ELR (cell line): ENCODE measurements at places on chromosomes 16 and 17.
A peak's percentile ranks its signal among the peaks of the same experiment; 100 is the strongest.

DNA sequence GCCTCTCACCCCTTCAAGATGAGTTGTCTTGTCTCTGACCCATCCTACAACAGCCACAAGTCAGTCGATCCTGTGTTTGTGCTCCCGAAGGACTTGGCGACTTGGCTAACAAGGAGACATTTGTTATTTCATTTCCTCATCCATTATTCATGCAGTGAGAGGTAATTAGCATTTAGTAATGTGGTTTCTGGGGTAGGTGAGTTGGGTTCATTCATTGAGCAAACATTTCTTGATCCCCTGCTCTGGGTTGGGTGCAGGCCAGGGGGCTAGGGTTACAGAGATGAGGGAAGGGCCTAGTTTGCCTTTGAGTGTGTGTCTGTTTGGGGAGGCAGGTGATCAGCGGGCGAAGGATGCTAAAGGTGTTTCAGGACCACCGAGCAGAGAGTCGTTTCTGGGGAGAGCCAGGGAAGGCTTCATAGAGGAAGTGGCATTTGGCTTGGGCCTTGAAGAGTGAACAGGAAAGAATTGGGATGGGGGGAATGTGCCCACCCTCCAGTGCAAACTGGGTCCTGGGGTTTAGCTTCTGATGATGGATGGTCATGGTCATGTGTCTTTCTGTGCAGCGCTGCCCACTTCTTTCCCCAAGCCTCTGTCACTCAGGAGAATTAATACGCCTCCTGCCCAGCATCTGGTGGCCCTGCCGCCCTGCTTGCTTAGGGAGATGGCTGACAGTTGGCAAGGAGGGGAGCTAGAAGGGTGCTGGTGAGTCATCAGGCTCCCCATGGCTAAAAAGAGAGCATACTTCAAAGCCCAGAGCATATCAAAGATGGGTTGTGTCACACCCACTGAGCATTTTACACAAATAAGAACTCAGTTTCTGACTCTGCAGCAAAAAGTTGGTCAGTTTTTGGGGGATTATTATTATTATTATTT is 38.5 kb downstream of the MSI2 start:
- DNase-seq = peak; percentile 71

- DNase-seq = no peak
Observed at GRCh38 chr16:4247460-4247784, 5.5 kb upstream of the SRL start.

DNA sequence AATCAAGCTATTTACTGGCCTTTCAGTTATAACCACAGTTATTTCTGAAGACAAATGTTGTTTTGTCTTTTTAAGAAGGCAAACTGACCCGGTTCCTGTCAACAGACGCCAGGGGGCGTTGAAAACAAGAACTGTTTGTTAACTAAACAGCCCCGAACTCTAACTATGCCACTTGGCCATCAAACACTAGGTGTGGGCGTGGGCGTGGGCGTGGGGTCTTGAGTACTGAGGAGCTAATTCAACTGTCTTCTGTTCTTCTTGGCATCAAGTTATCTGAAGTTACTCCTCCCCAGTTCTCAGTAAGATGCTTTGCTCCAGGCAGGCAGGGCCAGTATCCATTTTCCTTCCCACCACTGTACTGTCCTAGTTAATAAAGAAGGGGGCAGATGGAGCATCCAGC is 63.3 kb upstream of the MTMR4 start:
- peak; percentile 81 for DNase-seq

DNA sequence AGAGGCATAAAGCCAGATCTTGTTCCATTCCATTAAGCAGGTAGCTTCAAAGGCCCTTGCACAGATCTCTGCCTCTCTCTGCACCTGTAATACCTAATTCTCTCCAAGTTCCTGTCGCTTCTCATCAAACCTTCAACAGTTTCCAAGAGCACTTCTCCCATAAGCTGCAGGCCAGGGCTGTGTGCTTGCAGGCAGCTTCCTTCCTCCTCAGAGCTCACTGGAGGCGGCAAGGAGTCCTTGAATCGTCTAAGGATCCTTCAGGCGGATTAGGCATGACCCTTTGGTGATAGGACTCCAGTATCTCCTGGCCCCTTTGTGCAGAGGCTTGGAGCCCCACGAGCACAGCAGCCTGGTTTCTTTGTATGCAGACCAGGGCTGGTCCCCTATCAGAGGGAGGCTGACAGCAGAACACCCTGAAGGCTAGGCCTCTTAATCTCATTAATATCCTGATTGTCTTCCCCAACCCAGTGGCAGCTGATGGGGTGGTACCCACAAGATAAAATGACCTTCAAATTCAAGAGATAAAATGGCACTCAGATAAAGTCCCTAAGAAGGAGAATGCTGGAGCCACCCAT is 19.8 kb downstream of the HNF1B start:
- no peak for DNase-seq

DNA sequence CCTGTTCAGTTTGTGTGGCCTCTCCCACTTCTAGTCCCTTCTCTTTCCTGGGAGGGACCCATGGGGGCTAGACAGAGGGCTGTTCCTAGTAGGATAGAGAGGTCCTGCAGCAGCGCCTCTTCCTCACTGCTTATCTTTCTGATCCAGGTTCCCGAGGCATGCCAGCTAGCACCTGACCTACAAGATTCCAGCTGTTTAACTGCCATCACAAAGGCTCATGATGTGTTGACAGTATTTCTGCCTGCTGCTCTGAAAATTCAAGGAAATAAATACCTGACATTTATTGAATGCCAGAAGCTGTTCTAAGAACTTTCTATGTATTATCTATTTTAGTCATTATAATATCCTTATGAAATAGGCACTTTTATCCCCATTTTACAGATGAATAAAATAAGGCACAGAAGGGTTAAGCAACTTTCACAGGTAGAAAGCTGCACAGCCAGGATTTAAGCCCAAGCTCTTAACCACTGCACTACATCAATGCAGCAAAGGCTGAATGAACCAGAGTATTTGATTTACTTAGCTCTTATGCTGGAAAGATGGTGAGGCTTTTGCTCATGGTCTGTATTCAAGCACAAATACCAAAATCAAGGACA is 38.8 kb downstream of the HEATR6 start:
- DNase-seq = no peak

GRCh38 chr16:84887207-84887606 is 67.4 kb downstream of the CRISPLD2 start:
- DNase-seq = no peak

DNA sequence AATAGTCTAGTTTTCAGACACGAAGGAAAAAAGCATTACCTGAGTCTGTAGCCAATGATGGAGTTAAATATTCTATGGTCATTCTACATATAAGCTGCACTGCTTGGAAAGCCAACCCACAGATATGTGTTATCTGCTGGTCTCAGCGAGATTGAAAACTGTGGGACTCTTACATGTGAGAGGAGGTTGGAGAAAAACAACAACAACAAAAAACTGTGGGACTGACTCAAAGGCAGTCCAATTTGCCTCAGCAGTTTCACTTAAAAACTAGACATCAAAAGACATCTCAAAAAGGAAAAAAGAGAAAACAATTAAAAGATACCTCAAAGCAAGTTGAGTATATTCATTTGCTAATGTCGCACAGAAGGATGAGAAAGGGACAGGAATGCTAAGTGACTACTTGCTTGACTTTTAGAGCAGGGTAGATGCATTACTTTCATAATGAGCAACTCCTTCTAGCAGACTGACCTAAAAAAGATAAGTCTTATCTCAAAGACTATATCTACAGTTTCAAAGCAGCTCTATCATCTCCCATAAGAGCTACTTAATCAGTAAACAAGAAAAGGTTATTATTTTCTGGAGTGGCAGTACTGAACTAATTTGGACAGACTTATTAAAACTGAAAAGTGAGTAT is 35.5 kb upstream of the ITGA2B start:
- DNase-seq = no peak

DNA sequence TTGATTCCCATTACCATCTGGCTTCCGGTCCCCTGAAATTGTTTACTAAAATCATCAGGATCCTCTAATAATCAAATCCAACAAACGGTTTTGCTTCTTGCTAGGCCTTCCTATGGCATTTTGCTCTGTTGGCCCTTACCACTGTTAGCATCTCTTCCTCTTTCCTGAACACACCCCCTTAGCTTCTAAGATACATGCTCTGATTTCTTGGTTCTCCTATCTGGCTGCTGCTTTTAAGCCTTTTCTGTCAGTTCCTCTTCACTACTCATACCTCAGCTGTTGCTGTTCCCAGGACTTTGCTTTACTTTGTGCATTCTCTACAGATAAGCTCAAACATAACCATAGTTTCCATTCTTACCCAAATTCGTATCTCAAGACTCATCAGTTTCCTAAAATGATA is 11.4 kb downstream of the CAPNS2 start:
- no peak for DNase-seq

DNA sequence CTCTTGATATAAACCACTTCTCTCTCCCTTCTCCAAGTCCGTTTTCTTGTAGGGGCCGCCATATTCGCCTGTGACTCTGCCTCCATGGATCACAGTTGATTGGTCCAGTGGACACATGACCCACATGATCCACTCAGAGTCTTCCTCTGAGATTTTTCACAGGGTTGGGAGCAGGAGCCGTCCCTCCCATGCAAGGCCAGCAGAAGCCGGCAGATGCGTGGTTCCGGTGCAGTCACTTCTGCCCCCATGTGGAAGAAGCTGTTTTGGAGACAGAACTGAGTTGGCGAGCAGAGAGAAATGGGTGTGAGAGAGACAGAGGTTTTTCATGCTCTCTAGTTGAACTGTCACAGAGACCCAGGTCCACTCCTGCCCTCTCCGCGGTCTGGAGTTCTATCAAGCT is 83.3 kb downstream of the C16orf95 start:
- peak; percentile 48 for DNase-seq

GRCh38 chr17:78588258-78589030 is 11.2 kb upstream of the DNAH17 start:
- no peak for DNase-seq
